ENCODE measurements at places on chromosomes 3 and 15.

GRCh38 chr15:73564255-73564654, 68.9 kb downstream of the NPTN start:
- no peak for DNase-seq

- DNase-seq = no peak
Measured at GRCh38 chr15:101256757-101257156, 4.9 kb upstream of the CHSY1 start.

DNA sequence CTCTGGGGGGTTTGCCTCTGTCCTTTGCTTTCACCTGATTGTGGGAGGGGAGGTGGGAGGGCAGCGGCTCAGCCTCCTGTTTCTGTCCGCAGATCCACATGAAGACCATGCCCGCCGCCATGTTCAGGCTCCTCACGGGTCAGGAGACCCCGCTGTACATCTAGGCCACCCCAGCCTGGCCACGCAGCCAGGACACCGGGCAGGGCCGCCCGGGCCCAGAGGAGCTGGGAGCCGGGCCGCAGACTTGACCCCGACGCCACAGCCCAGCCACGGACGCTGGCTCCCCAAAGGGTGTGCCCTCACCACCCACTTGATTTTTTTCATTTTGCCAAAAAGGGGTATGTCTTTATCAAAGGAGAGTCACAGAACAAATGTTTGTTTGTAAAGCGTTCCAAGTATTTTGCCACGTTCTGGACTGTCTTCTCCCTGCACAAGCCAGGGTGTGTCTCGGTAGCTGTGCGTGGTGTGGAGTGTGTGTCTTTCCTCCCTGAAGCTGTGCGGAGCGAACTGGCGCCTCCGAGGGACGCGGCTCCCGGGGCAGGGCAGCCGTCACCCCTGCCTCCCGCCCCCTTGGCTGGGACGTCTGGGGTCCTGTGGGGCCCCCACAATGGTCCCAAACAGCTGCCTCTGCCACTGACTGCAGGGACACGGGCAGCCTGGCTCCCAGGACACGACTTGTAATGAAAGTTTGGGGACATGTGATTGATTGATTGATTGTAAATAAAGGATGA, 152.5 kb downstream of the NSMCE3 start:
- DNase-seq = no peak

- DNase-seq = no peak
Measured at GRCh38 chr3:128315313-128315712, 151.4 kb downstream of the DNAJB8 start.

- DNase-seq = no peak
Measured at GRCh38 chr15:77591968-77592613, 40.6 kb downstream of the LINGO1 start.

- DNase-seq = no peak
Measured at GRCh38 chr15:60381148-60381788, 16.5 kb downstream of the ANXA2 start.

- no peak for DNase-seq
Measured at GRCh38 chr3:12267376-12268030, 21.4 kb upstream of the PPARG start.

DNA sequence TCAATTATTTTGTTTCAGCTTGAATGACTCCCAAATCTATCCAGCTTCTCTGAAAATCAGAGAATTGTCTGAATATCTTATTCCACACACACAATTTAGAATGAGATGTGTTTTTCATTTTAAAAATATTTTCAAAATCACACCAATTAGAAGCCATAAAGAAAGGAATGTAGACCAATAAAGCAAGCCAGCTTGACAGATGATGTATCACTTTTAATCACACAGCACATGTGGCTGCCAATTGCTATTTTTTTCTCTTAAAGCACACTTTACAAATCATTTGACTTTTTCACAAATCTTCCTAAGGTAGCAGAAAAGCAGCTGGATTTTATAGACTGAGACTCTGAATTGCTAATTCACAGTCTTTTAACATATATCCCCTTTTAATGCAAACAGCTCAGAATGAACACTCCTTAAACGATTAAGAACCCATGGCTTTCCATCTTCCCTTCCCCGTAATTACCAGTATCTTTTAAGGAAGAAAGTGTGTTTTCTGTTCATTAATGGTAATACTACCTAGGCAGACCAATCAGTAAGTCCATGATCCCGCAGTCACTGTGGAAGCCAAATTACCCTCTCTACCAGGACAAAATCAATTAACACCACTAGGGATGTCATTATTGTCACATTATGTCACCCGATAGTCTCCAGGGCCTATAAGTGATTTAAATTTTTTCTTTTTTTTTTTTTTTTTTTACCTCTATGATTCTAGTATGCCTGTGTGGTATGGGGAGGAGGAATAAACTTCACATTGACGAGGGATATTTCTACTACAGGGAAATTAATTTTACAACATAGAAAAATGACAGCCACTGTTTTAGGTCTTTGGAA, 250.0 kb upstream of the VEPH1 start:
- no peak for DNase-seq

DNA sequence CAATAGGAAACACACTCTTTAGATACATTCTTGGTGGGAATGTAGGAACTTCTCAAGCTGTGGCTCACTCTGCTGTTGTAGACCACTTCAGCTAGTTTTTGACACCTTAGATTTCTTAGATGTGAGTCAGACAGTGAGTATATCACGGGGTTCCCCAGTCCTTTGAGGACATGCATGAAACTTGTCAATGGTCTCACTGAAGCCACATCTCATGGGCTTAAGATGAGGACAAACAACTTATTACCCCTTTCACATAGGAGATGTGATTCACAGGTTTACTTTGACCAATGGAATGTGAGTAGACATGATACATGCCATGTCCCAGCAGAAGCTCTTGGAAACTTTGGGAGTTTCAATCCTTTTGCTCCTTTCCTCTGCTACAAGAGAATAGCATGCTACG, 325.5 kb downstream of the CHST2 start:
- peak; percentile 16 for DNase-seq

- no peak for DNase-seq
Measured at GRCh38 chr15:57384024-57384423, 7.7 kb downstream of the CGNL1 start.

DNA sequence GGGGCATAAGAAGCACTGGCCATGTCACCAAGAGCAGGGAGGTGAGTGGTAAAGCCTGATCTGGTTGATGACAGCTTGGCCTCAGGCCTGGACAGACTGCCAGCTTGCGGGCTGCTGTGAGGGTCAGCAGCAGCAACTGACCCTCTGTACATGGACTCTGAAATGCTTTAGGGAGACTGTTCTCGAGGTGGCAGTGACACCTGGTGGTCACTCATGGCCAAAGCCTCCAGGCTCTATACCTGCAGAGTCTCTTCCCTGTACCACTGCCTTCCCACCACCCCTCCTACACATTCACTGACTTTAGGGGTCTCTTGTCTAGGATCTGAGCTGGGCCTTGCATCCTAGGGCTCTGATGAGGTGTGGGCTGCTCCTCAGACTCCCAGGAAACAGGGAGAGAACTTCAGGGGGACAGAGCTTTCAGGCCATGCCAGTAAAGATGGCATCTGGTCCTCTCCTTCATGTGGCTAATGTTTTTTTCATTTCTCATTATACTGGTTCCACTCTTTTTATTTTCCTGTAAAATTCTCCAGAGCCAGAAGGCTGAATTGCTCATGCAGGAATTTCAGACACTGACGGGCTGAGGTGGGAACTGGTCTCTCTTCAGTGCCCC, 17.2 kb upstream of the TIMP4 start:
- peak; percentile 25 for DNase-seq

DNA sequence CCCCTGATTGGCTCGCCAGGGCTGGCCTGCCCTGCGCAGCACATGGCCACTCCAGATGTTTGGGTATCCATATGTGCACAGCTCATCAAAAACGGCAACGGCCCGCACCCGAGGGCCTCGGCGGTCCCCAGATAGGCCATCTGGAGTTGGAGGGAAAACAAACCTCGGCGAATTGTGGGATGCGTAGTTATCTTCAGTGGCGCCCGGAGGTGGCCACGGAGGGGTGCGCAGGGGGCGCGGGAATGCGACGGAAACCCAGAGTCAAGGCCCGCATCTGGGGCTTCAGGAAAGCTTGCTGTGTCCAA, 156.5 kb downstream of the TLE3 start:
- DNase-seq = no peak

GRCh38 chr3:1015826-1016225, 77.0 kb upstream of the CNTN6 start:
- no peak for DNase-seq

GRCh38 chr3:150828261-150828660, 65.3 kb upstream of the SIAH2 start:
- no peak for DNase-seq

DNA sequence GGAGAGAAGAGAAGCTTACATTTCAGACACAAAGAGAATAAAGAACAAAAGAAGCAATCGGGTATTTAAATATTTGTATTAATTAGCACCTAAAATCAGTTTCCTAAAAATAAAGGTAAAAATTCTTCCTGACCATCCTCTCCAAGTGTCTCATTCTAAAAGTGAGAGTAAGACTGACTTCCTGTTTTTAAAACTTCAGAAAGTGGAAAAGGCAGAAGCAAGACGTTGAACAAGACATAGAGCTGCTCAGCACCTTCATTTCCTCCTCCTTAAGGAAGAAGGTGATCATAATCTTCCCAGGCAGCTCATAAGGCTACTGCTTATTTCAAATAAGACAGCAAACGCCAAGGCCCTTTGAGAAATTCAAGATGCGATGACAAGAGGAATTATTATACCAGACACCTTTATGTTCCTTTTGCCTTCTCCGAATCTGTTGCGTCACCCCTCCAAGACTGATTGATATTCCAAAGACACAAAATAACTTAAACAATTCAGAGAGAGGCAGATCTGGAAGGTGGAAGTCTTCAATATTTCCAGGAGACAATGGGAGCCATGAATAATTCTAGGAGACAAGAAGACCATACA, 238.8 kb upstream of the TLE3 start:
- no peak for DNase-seq

GRCh38 chr3:41035456-41036022, 163.8 kb upstream of the CTNNB1 start:
- no peak for DNase-seq

- no peak for DNase-seq
Measured at GRCh38 chr15:39783244-39783820, 691 bp upstream of the FSIP1 start.

- no peak for DNase-seq
Measured at GRCh38 chr3:58104151-58104550, 95.9 kb downstream of the FLNB start.

- DNase-seq = peak; percentile 36
Measured at GRCh38 chr3:129605203-129605921, 1.1 kb downstream of the PLXND1 start.

GRCh38 chr3:79162653-79163052, 605.1 kb downstream of the ROBO1 start:
- no peak for DNase-seq

DNA sequence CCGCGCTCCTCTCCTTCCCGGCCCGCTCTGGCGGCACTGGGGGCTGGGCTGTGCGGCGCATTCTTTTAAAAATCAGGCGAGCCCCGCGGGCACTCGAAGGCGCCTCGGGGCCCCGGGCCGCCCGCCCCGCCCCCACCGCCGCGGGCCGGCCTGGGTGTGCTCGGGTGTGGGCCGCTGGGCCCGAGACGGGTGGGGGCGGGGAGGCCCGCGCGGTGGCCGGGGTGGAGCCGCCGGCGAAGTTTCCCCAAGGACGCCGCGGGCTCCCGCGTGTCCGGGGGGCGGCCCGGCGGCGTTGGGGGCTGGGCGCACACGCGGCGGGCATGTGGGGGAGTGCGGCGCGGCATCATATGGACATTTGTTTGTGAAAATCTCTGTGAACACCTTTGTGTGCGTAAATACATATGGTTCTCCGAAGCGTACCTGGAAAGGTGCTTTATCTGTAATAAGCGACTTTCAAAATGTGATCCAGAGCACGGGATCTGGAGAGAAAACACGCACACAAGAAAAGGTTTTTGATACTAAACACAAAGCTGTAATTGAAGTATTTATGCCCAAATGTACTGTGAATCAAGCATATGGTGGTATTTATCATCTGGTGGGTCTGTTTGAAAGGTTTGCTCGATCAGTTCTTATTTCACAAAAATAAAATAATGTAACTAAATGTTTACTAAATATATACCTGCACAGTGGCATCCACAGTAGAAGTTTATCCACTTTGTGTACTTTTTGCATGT, 612 bp upstream of the TBL1XR1 start:
- peak; percentile 59 for DNase-seq

DNA sequence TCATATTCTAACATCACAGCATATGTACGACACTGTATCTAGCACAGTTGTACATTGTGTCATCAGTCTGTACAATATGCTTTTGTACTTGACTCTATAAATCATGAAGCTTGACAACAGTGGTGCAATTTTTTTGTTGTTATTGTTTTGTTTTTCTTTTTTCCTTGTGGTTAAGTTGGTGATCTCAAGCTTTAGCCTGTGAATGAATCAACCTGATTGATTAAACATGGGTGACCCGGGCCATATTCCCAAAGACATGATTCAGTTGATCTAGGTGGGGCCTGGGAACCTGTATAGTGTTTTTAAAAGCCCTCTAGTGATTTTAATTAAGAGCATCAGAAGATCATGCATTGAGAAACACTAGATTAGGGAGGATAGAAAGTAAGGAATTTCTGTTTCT, 101.8 kb upstream of the AADACL2 start:
- no peak for DNase-seq

GRCh38 chr15:55799291-55800212, 56.6 kb upstream of the PRTG start:
- peak; percentile 15 for DNase-seq

GRCh38 chr3:13750215-13750614, 129.7 kb downstream of the WNT7A start:
- no peak for DNase-seq

DNA sequence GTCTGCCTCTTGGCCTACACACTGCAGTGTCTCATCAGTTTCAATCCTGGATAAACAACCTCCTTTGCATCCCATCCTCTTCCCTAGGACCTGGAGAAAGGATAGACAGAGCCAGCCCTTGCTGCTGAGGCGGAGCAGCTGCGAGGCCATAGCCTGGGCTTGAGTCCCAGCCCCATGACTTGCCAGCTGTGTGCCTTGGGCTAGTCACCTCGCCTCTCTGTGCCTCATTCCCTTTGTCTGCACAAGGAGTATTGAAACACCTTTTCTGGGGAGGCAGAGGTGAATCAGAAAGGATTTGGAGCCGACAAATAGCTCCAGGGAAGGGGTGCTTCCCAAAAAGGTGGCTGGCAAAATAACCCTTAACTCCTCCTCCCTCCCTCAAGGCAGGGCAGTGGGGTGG, 65.0 kb upstream of the SLC6A1 start:
- DNase-seq = no peak

DNA sequence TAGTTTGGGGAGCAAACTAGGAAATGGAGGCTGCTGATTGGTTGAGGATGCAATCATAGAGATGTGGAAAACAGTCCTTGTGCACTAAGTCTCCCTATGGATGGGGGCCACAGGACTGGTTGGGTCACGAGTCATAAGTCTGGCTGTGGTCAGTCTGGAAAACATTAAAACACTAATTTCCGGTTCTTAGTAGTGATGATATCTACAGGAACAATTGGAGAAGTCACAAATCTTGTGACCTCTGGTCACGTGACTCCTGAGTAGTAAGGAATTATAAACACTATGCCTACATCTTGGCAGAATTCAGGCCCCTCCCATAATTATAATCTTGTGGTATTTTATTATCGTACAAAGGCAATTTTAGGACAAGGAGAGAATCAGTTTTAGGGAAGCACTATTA, 317.3 kb upstream of the ARPP21 start:
- DNase-seq = no peak

GRCh38 chr3:2525968-2526367, 427.3 kb downstream of the CNTN4 start:
- DNase-seq = no peak

Data from stimulated activated CD4-positive, alpha-beta T cell treated with anti-CD3 and anti-CD28 coated beads, Interleukin-1b, Interleukin-23, amount 100 ng/mL, for 48 hours (primary cell).